ENCODE measurements at places on chromosomes 1 and 21.

- no peak for DNase-seq
Measured at GRCh38 chr1:10690484-10690883, 106.0 kb downstream of the CASZ1 start.

DNA sequence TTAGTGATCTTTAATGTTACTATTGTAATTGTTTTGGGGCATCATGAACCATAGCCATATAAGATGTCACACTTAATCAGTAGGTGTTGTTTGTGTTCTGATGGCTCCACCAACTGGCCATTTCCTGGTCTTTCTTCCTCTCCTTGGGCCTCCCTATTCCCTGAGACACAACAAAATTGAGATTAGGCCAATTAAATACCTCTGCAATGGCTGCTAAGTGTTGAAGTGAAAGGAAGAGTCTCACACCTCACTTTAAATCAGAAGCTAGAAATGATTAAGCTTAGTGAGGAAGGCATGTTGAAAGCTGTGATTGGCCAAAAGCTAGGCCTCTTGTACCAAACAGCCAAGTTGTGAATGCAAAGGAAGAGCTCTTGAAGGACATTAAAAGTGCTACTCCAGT is 30.7 kb downstream of the PPP2R5A start:
- DNase-seq, result no peak

DNA sequence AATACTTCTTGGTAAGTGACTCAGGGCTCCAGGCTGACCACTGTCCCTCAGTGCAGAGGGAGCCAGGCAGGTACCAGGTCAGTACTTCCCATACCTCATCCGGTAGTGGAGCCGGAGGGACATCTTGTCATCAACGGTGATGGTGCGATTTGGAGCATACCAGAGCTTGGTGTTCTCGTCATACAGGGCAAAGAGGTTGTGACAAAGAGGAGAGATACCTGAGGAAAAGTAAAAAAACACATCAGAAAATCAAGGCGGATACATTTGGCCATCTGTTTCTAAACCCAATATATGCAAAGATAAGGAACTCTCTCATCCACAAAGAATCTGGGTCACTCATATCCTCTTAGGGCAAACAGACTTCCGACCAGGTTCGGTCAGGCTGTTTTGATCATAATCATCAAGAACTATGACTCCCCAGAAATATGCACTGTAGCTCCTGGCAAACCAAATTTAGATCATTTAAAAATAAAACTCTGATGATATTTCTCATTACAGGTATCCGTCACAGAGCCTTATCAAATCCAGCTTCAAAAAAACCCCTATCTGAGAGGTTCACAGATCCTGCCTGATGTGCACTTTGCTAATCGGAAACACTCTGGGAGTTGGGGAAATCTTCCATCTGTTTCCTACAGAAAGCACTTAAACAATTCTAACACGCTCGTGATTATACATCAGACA is 87.3 kb downstream of the JAK1 start:
- no peak for DNase-seq

DNA sequence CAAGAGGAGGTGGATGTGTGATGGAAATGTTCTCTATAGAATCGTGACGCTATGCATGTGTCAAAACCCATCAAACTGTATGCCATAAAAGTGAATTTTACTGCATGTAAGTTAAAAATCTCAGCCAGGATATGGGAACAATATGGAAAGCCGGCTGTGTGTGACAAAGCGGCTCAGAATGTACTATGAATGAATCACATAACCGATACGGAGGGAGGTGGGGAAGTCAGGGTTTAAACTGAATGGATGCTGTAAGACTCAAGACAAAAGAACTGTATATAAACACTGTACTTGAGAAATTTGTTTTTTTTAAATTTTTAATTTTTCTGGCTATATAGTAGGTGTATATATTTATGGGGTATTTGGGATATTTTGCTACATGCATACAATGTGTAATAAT is 111.6 kb upstream of the PDE4B start:
- no peak for DNase-seq

GRCh38 chr1:19619697-19620384 is 24.3 kb upstream of the NBL1 start:
- DNase-seq, result no peak

- no peak for DNase-seq
Measured at GRCh38 chr1:8821084-8821483, 3.6 kb upstream of the RERE start.

DNA sequence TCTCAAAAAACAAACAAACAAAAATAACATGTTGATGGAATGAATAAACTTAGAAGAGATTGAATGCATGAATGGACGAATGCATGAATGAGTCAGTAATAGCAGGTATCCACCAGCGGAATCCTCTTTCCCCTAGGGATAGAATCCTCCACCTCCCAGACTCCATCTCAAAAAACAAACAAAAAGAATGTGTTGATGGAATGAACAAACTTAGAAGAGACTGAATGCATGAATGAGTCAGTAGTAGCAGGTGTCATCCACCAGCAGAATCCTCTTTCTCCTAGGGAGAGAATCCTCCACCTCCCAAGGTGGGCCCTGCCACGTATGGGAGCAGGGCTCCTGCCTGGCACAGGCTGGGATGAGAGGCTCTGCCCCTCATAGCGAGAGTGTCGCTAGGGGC is 26.8 kb upstream of the RNF19B start:
- no peak for DNase-seq

DNA sequence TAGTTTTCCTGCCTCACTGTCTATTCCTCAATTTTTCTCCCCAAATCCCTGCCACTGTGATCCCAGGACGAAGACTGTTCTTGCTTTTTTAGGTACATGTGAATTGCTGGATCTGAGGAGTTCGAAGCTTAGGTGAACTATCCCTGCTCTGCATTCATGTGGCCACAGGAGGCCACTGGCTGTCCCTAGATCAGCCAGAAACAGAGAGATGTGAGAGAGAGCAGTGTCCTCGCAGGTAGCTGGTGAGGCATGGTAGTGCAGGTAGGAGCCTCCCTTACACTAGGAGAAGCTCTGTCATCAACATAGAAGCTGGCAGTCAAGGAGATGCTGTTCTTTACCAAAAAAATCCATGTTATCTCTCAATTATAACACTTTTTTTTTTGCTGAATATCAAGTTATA is 71.5 kb downstream of the USP24 start:
- no peak for DNase-seq

- DNase-seq, result no peak
Measured at GRCh38 chr1:205570796-205571537, 60.8 kb downstream of the ELK4 start.

DNA sequence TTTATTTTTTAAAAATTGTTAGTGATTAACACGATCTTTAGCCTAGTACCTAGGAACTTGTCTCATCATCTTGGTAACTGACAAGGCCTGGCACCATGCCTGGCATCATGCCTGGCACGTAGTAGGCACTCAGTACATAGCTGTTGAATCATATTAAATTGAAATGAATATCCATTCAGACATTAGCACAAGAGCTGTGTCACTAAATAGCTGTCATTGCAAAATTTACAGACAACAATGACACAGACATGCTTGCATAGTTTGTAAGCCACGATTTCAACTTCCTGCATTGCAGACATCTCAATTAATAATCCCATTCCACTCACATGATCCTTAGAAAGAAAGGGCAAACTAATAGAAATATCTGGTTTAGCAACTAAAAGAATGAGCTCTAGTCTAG is 15.4 kb upstream of the PHACTR4 start:
- peak; percentile 43 for DNase-seq

DNA sequence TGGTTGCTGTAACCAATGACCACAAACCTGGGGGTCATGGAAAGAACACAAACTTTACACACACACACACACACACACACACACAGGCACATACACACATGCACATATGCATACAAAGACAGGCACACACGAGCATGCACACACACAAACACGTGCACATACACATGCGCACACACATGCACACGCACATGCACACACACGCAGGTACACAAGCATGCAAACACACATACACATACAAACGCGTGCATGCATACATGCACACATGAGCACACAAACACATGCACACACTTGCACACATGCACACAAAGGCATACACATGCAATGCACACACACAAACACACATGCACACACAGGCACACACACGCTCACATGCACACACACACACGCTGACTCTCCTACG is 44.0 kb downstream of the UBASH3A start:
- no peak for DNase-seq

GRCh38 chr1:27374362-27375086 is at the start of gene FCN3:
FCN3 (minus strand) TSS chr1:27374824; CDS start chr1:27374818, 6 bp downstream.
- DNase-seq, result no peak
